Effector CD8-positive, alpha-beta T cell (primary cell): ENCODE measurements at places on chromosomes 4 and X.

GRCh38 chr4:106587558-106587957, 219.0 kb upstream of the GIMD1 start:
- no peak for DNase-seq

DNA sequence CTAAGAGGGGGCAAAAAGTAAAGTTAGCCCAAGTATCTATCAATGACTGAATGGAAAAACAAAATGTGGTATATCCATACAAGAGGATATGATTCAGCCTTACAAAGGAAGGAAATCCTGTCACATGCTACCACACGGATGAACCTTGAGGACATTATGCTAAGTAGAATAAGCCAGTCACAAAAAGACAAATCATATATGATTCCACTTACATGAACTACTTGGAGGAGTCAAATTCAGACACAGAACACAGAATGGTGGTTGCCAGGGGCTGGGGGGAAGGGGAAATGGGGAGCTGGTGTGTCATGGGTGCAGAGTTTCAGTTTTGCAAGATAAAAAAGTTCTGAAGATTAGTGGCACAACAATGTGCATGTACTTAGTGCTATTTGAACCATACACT, 101.8 kb downstream of the SH3KBP1 start:
- DNase-seq: no peak

- no peak for DNase-seq
Measured at GRCh38 chr4:1576961-1577821, 106.9 kb downstream of the FAM53A start.

GRCh38 chr4:185165605-185166063, 22.6 kb downstream of the SLC25A4 start:
- DNase-seq: no peak

DNA sequence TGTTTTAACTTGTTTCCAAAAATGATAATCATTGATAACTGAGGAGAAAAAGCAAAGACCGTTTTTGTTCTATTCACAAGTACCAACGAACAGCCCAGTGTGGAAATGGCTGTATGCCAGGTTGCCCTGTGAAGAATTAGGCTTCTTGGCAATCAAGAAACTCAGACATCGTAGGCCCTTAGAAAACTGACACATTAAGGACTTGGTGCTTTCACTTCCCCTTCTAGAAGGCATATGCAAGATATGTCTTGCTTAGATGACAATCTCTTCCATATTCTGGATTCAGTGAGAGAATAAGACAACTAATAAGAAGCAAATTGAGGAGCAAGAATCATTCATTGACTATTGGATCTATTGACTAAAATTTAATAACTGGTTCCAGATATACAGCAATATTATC, 56.6 kb downstream of the ANAPC10 start:
- DNase-seq: no peak

DNA sequence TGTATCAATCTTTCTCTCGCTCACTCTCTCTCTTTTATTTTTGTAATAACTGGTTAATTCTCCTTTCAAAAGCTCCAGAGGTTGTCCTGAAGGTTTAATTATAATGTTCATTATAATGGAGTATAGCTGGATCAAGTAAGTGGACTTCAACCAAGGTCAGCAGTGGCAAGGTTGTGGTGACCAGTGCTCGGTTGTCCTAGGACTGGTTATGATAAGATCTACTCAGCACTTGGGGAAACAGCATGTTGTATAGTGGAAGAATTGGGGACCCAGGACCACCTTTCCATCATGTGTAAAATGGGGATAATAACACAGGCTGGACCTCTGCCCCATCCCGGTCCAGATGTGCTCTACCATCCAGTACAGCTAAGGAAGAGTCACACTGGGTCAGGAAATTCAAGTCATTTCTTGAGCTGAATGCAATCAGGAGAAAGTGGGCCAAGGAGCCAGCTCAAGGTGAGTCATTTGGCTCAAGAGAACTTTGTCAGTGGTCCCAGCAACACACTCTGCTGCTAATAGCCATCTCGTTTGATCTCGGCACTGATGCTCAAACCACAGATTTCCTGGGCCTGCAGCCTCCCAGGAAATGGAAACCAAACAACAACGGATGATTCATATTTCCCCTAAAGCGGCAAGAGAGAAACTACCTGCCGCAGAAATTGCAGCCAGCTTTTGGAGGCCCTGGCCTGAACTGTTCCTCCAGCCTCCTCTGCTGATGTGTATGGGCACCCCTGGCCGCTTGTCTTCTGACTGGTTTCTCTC, 123.6 kb upstream of the RBPJ start:
- DNase-seq: no peak

GRCh38 chrX:118126286-118126685, 9.7 kb upstream of the KLHL13 start:
- DNase-seq: no peak

DNA sequence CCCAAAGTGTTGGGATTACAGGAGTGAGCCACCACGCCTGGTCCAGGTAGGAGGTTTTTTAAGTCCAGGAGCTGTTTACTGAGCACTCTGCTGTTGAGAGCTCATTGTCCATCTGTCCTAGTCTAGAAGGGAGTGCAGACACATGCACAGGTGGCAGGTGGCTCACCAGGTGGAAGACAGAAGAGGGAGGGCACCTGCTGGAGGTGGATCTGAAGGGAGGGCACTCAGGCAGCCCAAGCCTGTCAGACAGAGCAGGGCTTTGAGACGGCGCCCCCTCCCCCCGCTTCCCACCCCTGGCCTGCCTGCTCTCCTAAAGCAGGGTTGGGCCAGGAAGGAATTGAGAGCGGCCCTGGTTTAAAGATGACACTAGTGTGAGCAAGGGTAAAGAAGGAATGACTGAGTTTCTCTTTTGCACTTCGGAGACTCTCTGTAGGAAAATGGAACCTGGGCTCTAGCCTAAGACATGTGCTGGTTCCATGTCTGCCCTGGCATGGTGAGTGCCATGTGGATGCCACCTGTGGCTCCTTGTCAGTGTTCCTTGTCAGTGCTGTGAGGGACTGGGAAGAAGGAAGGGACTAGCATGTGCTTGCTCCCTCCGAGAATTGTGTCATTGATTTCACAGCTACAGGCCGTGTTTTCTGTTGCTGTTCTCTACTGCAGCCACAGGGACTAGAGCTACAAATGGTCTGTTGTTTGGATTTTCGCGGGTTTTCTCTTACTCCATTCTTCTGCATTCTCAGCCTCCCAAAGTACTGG, 108.6 kb downstream of the TNIP2 start:
- no peak for DNase-seq

DNA sequence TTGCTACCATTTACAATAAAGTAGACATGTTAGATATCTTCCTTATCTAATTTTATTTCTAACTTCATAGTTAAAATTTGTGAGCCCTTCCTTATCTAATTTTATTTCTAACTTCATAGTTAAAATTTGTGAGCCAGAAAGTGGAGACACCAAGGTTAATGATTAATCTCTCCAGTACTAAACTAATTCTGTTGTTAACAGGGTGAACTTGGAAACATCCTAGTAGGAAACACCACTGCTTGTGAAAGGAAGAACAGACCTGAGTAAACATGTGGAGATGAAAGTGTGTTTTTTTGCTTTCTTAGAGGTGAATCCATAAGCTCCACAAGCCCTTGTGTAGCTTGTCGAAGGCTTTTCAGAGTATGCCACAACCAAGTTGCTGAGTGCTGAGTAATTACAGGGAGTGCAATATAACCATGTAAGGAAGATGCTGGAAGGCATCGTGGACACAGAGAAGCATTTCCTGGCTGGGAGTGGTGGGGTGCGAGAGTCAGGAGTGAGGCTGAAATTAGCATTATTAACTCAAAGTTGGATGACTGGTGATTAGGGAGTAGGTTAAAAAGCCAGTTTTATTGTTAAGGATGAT, 118.6 kb upstream of the NEIL3 start:
- no peak for DNase-seq

DNA sequence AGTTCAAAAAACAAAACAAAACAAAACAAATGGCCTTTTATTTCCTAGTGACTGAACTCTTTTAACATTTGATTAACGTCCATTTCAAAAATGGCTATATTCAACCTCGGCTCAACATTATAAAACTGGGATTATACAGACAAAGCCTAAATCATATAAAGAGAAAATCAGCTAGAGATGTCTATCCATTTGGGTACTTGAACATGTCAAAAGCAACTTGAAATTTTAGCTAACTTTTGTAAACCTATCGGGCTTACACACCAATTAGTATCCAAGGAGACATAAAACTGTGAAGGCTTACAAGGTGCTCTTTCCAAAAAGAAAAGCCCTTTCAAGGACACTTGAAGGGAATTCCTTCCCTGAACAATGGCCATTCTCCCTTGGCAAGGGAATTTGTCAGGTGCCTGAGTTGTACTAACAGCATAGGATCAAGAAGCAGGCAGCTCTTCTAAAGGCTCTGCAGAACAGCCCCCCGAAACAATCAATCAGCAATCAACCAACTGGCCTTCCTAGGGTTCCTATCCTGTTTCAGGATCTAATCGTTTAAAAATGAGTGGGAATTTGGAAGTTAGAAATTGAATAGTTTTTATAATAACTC, 633.7 kb upstream of the HTR2C start:
- DNase-seq: no peak

DNA sequence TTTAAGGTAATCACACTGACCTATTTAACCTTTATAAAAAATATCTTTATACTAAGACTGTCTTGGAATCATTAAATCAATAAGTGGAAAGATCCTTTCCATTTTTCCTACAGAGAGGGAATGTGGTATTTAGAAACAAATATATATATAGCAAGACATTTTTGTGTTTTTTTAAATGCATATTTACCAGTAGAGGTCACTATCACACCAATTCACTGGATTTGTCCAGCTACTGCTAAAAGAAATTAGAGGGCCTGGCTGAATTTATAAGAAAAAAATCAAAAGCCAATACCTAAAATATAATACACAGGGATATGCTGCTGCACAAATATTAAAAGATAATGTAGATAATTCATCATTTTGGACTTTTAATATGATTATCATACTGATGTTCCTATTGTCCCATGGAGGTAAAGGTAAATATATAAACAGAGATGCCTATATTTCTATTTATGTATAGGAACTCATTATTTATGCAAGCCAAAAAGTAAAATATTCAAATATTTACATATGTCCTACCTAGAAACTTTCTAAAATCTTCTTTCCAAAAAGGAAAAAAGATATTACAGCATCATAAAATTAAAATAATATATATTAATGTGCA, 69.5 kb downstream of the PDE5A start:
- DNase-seq: no peak

- no peak for DNase-seq
Measured at GRCh38 chr4:1187182-1187581, 14.8 kb upstream of the SPON2 start.

- DNase-seq: no peak
Measured at GRCh38 chr4:833156-833555, 7.2 kb upstream of the CPLX1 start.

DNA sequence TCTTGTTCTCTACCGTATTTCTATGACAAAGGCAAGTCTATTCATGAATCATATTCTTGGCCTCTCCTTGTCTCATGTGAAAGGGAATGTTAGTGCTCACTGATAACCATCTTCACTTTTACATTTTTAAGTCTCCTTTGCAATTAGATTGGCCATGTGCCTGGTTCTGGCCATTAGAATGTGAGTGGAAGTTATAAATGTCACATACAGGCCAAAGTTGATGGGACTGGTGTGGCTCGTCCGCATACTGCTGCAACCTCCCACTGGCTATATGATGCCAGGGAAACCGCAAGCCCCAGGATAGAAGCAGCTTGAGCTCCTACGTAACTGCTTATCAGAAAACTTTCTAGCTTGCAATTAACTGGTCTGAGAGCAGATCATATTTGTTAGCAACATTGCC, 86.1 kb downstream of the MAGEC1 start:
- no peak for DNase-seq

DNA sequence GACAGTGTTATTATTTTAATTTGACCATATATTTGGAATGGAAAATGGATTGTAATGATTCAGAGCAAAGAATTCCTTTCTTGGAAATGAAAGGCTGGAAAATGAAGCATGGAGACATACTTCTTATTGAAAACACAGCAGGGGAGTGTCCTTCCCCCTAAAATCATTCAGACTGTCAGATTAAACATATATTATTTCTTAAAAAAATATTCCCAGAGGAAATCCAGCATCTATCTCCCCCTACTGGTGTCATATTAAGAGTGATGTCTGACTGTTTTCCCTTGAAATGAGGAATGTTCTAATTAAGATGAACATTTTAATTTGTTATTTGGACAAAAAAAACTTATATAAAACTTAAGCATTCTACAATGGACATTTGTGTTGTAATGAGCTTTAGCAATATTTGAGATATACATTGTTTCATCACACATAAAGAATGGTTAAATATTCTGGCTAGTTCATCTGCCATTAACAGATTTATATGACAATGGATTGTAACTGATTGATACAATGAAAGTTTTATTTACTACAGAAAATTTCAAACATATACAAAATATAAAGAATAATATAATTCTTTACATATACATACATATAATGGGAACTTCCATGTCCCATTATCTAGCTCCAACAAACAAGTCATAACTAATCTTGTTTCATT, 264.6 kb downstream of the SPRY1 start:
- DNase-seq: no peak

DNA sequence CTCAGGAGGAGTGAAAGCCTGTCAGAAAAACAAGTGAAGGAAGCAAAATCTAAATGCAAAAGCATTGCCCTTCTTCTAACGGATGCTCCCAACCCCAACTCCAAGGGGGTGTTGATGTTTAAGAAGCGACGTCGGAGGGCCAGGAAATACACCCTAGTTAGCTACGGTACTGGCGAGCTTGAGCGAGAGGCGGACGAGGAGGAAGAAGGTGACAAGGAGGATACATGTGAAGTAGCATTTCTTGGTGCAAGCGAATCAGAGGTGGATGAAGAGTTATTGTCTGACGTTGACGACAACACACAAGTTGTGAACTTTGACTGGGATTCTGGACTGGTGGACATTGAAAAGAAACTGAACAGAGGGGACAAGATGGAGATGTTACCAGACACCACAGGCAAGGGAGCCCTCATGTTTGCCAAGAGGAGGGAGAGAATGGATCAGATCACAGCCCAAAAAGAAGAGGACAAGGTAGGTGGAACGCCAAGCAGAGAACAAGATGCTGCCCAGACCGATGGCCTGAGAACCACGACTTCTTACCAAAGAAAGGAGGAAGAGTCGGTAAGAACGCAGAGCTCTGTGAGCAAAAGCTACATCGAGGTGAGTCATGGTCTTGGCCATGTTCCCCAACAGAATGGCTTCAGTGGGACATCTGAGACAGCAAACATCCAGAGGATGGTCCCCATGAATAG, 105.6 kb upstream of the MYOZ2 start:
- DNase-seq: no peak

DNA sequence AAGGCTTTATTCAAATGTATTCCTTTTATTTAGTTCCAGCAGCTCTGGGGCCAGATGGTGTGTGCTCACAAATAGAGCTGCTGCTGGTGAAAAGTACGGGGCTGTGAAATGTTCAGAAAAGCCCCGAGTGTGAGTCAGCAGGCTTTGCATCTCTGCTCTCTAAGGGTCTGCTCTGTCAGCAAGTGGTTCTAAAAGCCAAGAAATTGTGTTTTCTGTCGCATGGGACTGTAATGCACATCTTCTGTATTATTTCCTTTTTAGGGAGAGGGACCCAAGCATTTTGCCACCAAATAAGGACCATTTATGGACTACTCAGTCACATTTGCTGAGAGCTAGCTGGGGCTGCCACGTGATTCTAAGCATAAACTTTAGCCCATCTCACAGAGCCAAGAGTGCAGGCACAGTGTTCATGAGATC, 82.9 kb upstream of the NHS start:
- DNase-seq: no peak

GRCh38 chrX:24610516-24610915, 36.6 kb downstream of the PCYT1B start:
- no peak for DNase-seq
